ENCODE measurements at places on chromosomes 2 and 18. TPM values are rescaled to one million over a fixed set of nuclear protein-coding genes. Genes with fewer than 3 reads are reported as not detected.

DNA sequence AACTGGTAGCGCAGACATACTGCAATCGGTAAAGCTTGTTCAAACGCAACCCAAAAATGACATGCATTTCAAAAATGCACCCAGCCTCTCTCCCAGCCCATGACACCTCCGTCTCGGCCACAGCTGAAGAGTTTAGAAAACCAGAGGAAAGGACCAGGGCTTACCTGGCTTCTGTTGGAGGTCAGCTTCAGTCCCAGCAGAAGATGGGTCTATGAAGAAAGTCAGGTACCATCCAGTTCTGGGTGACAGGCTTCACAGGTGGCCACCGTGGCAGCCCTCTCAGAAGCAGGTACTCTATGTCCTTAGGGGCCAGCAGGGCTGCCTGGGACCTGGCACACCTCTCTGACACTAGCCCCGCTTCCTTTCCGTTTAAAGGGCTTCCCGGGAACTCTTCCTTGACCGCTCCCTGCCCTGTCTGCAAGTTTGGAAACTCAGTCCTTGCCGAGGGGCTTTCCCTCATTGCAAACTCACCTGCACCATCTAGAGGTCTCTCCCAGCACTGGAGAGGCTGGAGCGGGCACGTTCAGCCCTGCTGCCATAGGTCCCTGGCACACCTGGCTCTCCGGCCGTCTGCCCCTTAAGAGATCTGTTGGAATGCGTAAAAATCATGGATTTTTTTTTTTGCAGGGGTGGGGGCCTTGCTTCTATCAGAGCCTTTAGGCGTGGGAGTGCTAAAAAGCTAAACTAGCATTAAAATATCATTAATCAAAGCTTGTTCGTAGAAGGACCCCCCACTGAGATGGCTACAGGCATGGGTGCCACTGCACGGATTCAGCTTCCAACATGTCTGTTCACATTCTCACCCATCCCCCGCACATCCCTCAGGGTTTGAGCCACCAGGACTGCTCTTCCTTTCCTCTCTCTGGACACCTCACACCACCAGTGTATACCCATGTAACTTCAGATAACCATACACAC is at the start of gene EDAR:
Gene EDAR (minus strand): TSS at position 425 of the 918 bp plus-strand sequence. CDS start 58,206 bp downstream, outside the sequence.
- no peak within 1 kb of the TSS for H3K27ac ChIP-seq
- no peak for DNase-seq
- no peaks in the 10 kb centered on the region for H3K4me1 ChIP-seq
- no peak within 1 kb of the TSS for H3K4me3 ChIP-seq
- peaks cover 3% of the 10 kb centered on the region for H3K27me3 ChIP-seq

- no peak for DNase-seq
- H3K27me3 ChIP-seq = no peaks in the 10 kb centered on the region
- H3K4me3 ChIP-seq = no peak overlapping the region
- no peak overlapping the region for H3K27ac ChIP-seq
These were observed 150.7 kb upstream of the RAB6C start for GRCh38 chr2:129828792-129829191.

GRCh38 chr2:48511849-48512470 is 18.0 kb upstream of the STON1 start:
- H3K27ac ChIP-seq = peak overlapping the region; percentile 98
- DNase-seq = no peak
- peaks cover 7% of the 10 kb centered on the region for H3K4me1 ChIP-seq
- H3K27me3 ChIP-seq = no peaks in the 10 kb centered on the region
- H3K4me3 ChIP-seq = no peak overlapping the region

GRCh38 chr2:33806041-33806440 is 206.9 kb upstream of the FAM98A start:
- no peak overlapping the region for H3K27ac ChIP-seq
- H3K36me3 ChIP-seq = no peaks in the 10 kb centered on the region
- no peaks in the 10 kb centered on the region for H3K27me3 ChIP-seq
- DNase-seq = no peak
- H3K4me3 ChIP-seq = no peak overlapping the region

Gene HOXD9
- 27.1 TPM for total RNA-seq

Gene EVA1A
- total RNA-seq = not detected

Gene MC4R
- total RNA-seq = not detected

Gene OSGEPL1
- total RNA-seq = 10.0 TPM

Gene KCNE4
- total RNA-seq = 6.4 TPM

Gene TEKT4
- not detected for total RNA-seq

Gene UGT1A8
- not detected for total RNA-seq

Gene KIAA2012
- 0.83 TPM for total RNA-seq
